Hindlimb muscle (tissue), 1 donor: ENCODE measurements at places on chromosomes 7 and 10.

- peak; percentile 70 for DNase-seq
Observed at GRCh38 chr10:104328896-104329710, 9.2 kb downstream of the ITPRIP start.

DNA sequence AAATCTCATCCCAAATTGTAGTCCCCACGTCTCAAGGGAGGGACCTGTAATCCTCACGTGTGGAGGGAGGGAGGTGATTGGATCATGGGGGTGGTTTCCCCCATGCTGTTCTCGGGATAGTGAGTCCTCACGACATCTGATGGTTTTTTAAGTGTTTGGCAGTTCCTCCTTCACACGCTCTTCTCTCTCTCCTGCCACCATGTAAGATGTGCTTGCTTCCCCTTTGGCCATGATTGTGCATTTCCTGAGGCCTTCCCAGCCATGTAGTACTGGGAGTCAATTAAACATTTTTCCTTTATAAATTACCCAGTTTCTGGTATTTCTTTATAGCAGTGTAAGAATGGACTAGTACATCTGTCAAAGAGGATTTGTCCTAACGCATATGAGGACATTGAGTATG is 59.5 kb downstream of the RGS10 start:
- no peak for DNase-seq

GRCh38 chr10:92811986-92812385 is 36.3 kb upstream of the EXOC6 start:
- DNase-seq: no peak

- no peak for DNase-seq
Observed at GRCh38 chr7:3028071-3028757, 15.5 kb downstream of the CARD11 start.

GRCh38 chr7:92625617-92626016 is 35.4 kb upstream of the FAM133B start:
- DNase-seq: no peak
